ENCODE measurements at places on chromosomes 2 and 18.

GRCh38 chr2:108315444-108315934 is 26.8 kb downstream of the SULT1C2 start:
- no peak for DNase-seq

DNA sequence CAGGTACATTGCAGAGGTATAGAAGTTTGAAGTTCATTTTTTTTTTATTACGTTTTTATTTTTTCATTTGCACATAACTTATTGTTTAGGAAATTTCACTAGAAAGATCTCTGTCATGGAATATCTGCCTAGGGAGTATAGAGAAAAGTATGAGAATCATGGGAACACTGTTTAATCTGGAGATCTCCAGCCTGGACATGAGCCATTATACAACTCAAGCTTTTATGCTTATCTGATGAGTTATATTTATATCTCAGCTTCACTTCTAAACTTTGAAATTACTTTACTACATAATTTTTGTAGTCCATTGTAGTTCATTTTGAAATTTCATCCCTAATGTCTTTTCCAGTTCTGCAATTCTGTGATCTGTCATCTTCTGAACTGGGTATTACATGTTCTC is 515.6 kb downstream of the ERBB4 start:
- DNase-seq, result no peak

DNA sequence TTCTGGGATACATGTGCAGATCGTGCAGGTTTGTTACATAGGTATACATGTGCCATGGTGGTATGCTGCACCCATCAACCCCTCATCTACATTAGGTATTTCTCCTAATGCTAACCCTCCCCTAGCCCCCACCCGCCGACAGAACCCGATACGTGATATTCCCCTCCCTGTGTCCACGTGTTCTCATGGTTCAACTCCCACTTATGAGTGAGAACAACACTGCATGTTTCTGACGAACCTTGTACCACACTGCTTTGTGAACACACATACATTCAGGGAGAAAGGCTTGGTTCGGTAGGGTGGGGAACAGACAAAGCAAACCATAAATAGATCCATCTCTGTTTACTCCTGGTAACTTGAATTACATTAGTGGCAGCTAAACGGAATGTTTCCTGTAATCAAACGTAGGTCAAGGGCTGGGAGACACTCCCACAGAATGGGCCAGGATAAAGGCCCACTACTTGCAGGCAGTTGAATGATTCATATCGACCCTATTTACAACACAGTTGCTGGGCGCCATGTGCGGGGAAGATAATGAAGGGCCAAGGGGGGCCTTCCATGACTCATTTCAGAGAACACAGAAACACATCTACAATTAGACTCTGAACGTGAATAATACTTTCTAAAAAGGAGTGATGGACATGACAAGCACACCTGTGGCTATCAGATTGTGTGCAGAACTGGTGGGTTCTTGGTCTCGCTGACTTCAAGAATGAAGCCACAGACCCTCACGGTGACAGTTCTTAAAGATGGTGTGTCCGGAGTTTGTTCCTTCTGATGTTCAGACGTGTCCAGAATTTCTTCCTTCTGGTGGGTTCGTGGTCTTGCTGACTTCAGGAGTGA is 56.8 kb upstream of the KIDINS220 start:
- no peak for DNase-seq

DNA sequence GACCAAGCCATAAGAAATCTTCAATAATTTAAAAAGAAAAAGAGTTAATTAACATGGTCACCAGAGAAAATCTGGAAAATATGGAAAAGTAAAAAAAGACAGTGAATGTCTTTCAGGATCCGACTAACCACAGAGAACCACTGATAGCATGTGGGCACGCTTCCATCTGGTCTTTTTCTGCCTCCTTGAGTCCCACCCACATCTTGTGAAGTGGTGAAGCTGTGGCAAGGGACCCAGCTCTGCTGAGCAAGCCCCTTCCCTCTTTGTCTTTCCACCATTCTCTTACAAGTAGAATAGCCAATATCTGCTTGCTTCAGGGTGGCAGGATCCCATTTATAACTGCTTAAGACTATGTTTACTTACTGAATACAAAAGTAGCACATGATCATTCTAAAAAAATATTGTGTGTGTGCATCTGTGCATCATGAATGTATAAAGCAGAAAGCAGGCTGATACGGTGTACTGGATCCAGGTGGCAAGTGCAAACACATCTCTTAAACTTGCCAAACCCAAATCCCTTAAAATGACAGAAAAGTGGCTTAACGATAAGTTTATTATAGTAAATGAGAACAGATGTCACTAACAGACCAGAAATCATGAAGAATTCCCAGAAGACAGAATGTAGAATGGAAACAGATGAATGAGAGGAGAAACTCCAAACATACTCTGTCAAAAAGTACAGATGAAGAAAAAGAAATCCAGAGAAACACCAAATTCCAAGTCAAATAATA is 52.3 kb downstream of the FOXI3 start:
- DNase-seq, result no peak

- no peak for DNase-seq
Measured at GRCh38 chr2:172496160-172496608, 59.7 kb upstream of the PDK1 start.

DNA sequence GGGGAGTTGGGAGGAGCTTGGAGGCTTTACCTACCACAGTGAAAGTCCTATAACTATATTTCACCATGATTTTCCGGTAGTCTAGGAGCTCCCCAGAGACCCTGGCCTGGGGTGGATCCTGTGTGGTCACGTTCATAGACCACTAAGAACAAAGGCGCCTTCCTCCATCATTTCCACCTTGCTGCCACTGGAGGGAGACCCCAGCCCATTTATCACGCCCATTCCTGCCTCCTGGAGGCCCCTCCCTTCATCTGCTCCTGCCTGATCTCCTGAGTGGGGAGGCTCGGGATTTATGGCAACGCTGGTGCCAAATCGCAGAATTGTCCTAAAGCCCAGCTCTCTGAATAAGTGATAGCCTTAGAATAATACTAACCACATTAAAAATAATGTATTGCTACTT is 507.6 kb upstream of the SPHKAP start:
- DNase-seq, result no peak

DNA sequence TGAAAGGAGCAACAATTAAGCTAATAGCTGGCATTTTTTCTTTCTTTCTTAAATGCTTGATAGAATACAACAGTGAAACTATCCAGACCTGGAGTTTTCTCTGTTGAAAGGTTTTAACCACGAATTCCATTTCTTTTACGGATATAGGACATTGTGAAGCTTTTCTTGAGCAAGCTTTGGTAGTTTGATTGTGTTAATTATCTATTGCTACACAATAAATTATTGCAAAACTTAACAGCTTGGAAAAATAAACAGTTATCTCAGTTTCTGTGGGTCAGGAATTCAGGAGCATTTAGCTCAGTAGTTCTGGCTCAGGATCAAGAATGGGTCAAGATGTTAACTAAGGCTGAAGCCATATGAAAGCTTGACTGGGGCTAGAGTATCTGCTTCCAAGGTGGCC is 11.7 kb downstream of the PHOSPHO2 start:
- no peak for DNase-seq

DNA sequence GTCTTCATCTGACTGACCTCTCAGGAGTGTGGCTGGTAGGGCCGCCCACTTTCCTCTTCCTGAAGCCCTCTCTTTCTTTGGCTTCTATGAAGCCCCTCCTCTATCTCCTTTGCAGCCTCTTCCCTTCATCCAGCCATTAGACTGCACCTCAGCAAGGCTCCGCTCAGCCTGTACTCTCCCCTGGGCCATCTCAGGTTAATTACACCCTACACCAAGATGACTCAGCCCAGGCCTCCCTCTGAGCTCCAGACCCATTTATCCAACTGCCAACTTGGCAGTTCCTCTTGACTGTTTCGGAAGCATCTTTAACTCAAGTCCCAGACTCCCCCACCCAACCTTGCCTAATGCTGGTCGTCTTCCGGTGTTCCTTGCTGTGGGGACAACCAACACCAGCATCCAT is 5.8 kb upstream of the WNT6 start:
- DNase-seq, result no peak

- no peak for DNase-seq
Measured at GRCh38 chr2:117536139-117536538, 278.4 kb upstream of the DDX18 start.

GRCh38 chr18:10322435-10322834 is 132.0 kb upstream of the APCDD1 start:
- no peak for DNase-seq

GRCh38 chr18:44637210-44638033 is 43.3 kb upstream of the SETBP1 start:
- no peak for DNase-seq

DNA sequence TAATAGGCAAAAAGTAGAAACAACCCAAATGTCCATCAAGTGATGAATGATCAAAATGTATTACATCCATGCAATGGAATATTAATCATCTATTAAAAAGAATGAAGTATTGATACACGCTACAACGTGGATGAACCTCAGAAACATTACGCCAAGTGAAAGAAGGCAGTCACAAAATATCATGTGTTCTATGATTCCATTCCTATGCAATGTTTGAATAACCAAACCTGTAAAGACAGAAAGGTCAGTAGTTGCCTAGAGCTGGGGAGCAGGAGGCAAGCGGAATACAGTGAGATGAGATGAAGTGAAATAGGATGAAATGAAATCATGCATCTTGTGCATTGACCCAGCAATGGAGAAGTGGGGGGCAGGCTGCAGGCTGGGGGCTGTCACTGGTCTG is 17.9 kb upstream of the COL6A3 start:
- no peak for DNase-seq

DNA sequence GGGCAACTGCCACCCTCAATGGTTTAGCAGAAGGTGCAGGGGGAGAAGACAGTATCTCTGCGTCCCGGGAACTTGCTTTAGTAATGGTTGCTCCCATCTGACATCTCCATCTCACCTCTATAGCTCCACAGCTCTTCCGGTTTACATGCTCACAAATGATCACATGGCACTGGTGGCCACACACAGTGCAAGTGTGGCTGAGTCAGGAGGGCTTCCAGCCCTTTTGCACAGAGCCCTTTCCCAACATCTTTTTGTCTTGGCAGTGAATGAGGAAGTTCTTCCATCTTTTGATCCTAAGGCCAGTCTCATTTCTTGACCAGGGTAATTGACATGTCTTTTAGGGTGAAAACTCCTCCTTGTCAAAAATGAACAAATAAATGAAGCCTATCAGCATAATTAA is 347.7 kb downstream of the LPIN1 start:
- no peak for DNase-seq

DNA sequence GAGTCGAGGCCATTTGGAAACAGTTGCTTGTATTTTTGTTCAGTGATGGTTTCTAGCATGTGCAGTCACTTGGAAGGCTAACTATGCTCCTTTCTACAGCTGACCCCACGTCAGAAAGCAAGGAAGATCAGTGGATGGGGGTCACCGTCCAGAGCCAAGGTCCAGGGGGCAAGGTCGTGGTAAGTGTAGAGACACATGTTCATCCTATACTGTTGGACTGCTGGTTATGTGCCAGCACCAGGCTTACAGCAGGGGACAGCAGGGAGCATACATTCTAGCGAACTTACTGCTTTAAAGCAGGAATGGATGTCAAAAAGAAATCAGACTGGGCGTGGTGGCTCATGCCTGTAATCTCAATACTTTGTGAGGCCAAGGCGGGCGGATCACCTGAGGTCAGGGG is 40.0 kb downstream of the ITGA6 start:
- DNase-seq, result no peak

- peak; percentile 74 for DNase-seq
Measured at GRCh38 chr2:46836295-46837111, 79.1 kb downstream of the MCFD2 start.

DNA sequence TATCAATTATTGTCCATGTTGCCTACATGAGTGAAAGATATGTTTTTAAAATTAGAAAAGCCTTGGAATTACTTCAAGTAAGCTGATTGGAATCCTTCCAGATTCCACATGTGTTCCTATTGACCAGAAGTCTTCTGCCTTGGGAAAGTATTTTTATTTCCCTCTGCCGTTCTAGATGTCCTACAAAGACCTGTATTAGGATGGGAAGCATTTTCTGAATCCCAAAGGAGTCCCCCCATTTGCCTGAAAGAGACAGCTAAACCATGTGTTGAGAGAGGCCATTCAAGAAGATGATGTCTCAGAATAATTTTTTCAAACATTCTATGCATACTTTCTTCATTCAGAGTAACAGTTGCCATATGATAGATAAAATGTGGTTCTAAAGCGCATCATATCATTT is 19.0 kb upstream of the MYO1B start:
- no peak for DNase-seq

- DNase-seq, result no peak
Measured at GRCh38 chr2:140551287-140551686, 1579.5 kb downstream of the LRP1B start.

DNA sequence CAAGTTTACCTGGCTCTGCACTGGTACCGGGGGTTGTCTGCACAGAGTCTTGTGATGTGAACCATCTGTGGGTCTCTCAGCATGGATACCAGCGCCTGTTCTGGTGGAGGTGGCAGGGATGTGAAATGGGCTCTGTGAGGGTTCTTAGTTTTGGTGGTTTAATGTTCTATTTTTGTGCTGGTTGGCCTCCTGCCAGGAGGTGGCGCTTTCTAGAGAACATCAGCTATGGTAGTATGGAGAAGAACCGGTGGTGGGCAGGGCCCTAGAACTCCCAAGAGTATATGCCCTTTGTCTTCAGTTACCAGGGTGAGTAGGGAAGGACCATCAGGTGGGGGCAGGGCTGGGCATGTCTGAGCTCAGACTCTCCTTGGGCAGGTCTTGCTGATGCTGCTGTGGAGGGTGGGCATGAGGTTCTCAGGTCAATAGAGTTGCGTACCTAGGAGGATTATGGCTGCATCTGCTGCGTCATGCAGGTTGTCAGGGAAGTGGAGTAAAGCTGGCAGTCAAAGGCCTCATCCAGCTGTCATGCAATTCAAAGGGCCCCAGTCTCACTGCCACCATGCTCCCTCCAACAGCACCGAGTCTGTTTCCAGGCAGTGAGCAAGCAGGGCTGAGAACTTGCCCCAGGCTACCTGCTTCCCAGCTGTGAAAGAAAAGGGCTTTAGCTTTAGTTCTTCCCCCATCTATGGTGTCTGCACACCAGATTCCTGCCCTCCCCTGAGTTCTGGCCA is 278.0 kb downstream of the METTL4 start:
- DNase-seq, result no peak

DNA sequence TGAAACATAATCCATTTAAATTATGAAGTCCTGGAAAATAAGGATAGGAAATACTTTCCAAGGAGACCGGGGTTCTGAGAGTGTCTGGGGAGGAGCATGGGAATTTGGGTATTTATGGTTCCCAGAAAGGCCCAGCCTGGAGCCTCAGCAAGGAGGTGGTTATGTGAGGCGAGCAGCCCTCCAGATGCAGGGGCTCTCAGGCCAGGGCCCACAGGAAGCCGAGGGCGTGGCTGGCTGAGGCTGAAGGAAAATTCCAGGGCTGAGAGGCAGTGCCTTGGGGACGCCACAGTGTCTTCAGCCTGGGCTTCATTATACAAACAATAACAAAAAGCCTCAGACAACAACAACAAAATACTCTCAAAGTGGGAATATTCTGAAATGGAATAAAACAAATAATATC is 86.9 kb upstream of the SERPINE2 start:
- no peak for DNase-seq
